GM19239 (cell line): ENCODE measurements at places on chromosomes 1 and 21.

- peak; percentile 39 for DNase-seq
These were observed at the start of gene SUSD4 for GRCh38 chr1:223363856-223364684. SUSD4 (minus strand) TSS chr1:223364176; CDS start chr1:223363425, 751 bp downstream.

GRCh38 chr1:68704800-68705443, 208.0 kb upstream of the DEPDC1 start:
- no peak for DNase-seq

GRCh38 chr1:29861446-29861845, 625.1 kb downstream of the PTPRU start:
- no peak for DNase-seq

DNA sequence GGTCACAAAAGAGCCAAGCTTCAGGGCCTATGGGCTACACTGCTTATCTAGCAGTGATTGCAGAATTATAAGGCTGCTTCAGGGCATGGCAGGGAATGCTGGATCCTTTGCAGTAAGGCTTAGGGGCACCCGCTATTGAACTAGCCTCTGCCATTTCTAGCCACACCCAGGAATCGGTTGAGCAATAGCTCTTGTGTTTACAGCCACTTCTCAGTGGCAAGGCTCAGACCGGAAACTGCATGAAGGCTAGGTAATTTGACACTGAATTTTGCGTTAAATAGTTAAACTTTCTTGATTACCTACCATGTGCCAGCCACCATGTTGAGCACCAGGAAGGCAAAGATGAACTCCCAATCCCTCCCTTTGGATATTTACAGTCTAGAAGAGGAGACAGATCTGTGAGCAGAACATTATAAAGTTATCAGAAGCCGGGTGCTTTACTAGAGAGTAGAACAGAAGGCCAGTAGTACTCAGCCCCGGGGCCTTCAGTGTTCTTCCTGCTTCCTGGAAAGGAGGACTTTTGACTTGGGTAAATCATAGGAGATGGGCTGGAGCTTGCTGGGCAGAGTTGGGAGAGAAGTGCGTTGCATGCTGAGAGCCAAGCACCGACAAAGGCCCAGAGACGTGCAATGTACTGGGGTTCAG, 98.6 kb upstream of the LPGAT1 start:
- no peak for DNase-seq

- no peak for DNase-seq
These were observed 478 bp downstream of the C2CD2 start for GRCh38 chr21:41953249-41953830.

DNA sequence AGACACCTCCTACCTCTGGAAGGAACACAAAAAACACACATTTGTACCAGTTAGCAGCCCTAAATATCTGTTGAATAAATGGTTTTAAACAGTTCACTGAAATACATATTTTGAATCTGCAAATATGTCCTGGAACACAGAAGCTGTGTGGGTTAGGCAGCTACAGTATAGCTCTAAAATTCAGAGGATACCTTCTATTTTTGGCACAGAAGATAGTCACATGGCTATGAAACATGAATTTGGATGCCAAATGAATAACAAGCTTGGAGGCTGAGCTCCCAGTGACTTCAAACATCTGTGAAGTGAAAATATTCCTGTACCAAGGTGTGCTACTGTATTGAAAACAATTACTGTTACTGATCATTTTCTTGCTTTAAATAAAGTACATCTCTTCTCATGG, 391.5 kb upstream of the ADGRL2 start:
- DNase-seq, result no peak

GRCh38 chr1:168234846-168235547, 9.2 kb downstream of the SFT2D2 start:
- DNase-seq, result peak; percentile 36

DNA sequence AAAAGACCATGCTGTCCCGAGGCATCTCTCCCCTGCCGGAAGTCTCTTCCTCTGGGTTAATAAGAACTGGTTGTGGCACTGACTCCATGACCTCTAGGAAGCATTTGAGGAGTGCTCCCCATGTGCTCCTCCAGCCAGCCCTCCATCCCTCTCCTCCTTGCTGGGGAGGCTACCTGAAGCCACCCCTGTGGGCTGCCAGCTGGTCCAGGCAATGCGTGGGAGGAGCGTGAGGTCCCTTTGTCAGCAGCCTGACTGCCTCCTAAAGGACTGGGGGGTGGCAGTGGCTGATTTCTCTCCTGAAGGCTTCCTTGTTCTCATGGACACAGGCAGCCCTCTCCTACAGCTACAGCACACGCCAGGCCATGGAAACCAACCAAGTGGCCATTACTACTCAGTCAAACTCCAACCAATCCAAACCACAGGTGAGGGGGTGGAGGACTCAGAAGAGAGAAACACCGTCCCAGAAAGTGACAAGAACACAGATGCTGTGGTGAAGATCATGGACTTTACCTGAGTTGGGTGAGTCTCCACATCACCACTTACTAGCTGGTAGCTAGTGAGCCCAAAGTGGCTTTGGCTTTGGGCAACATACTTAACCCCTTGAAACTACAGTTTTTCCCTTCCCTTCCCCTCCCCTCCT, 35.2 kb downstream of the NENF start:
- DNase-seq, result peak; percentile 29

DNA sequence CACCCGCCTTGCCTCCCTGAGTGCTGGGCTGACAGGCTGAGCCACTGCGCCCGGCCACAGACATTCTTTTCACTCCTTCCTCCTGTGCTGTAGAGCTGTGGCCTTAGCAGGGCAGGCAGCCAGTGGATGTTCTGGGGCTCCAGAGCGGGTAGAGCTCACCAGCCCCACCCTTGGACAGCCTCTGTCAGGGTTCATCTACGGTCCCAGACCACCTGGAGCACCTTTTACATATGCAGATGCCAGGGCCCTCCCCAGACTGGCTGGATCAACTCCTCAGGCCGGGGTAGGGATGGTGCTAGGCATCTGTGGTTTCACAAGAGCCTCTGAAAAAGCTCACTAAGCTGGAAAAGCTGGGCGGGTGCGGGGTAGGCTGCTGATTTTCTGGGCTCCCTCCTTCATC, 4.6 kb downstream of the ATP13A2 start:
- DNase-seq, result no peak

DNA sequence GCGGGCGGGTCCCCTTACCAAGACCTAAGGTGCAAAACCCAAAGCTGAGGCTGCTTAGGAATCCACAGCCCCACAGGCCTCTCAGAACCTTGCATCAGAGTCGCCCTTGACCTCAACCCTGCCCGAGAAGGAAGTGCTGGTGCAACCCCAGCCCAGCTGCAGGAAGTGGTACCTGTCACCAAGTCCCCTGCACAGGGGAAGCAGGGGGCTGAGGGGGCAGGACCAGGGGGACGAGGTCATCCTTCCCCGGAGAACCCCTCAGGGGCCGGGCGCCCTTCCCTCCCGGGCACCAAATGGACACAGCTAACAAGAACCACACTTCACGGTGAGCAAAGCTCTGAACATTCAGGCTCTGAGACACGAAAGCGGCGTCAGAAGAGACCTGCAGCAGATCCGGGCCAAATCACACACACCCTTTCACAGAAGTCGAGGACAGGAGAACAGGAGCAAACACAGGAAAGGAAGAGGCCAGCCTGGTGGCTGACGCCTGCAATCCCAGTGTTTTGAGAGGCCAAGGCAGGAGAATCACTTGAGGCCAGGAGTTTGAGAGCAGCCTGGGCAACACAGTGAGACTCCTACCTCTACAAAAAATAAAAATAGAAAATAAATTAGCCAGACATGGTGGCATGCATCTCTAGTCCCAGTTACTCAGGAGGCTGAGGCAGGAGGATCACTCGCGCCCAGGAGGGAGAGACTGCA, 6.4 kb downstream of the ITGB2 start:
- peak; percentile 66 for DNase-seq
